ENCODE measurements at places on chromosomes 2 and 18.

- no peak for DNase-seq
Observed at GRCh38 chr18:23884681-23885375, 129.7 kb upstream of the TTC39C start.

GRCh38 chr2:17747684-17748452, 5.7 kb downstream of the SMC6 start:
- no peak for DNase-seq

DNA sequence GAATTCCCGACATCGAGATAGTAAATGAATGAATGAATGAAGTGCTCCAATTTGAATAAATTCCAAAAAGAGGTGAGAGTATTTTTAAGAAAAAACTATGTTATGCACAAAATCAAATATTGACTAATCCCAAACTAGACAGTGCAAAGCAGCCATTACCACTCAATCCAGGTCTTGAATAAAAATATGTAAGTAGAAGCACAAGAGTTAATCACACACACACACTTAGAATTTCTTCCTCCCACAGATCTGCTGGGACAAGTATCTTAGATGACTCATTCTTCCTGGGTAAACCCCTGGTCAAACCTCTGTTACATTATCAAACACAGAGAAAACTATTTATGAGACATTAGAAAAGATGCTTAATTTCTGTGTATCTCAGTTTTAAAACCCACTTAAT, 102.0 kb downstream of the PLA2R1 start:
- DNase-seq: no peak

GRCh38 chr2:69067866-69068265, 54.9 kb downstream of the ANTXR1 start:
- DNase-seq: no peak

- DNase-seq: no peak
Observed at GRCh38 chr18:79071037-79071436, 1.8 kb downstream of the ATP9B start.

DNA sequence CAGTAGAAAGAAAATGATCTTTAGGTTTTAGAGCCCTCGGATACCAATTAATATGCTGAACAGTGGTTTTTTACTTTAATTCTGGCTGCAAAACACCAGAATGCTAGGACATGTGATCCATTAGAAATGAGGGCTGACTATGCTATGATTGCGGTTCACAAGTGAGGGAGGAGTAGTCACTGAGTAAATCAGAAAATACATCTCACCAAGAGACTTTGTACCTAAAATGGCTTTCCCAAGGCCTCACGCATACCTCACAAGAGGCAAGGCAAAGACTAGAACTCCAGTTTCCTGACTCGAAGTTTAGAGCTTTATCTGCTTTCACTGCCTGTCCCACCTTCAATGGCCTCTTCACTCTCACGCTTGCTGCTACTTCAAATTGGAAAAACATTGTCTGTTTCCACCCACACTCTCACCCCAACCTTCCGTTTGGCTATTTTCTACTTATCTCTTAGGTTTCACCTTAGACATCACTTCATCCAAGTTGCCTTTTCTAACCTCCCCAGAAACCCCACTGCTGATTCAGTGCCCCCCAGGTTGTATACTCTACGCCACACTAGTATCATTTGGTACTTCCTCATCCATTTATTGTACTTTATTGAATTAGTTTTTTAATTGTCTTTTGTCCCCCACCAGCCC, 5.1 kb upstream of the MBD2 start:
- no peak for DNase-seq

DNA sequence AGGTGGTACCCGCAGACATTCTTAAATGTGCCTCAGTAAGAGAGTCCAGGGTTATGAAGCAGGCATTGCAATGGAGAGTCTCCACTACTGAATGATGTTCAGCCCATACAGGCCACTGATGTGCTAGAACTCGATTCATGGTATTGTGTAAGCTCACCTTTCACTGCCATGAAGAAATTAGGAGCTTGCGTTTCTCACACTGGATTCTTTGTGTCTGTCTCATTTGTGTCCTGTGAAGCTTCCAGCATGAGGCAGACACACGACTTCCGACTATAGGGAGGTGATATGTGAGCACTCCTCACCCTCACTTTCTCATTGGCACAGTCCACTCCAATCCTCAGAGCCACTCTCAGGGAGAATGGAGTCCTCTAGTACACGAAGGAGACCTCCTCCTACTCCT, 677.4 kb upstream of the RAB6C start:
- DNase-seq: no peak

DNA sequence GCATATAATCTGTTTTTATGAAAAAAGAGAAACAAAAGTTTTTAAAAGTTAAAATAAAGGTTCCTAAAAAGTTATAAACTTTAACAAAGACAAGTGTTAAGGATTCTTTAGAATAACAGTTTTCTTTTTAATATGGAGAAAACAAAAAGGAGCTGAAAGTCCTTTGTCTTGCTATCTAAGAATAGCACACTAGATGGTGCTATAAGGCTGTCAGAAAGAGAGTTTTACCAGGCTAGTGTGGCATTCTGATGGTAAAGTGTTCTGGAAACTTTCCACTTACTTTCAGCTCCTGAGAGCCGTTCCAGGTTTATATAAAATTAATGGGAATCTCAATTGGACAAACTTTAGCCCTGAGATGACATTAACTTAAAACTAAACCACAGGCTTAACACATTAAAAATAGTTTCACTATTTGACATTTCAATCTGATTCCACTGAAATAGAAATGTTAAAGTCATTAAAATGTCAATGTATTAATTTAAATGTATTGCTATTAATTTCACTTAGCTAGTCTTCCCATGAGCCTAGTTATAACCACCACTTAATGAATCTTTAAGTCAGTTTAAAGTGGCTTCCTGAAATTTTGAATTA, 3.7 kb downstream of the FBXO48 start:
- DNase-seq: no peak

DNA sequence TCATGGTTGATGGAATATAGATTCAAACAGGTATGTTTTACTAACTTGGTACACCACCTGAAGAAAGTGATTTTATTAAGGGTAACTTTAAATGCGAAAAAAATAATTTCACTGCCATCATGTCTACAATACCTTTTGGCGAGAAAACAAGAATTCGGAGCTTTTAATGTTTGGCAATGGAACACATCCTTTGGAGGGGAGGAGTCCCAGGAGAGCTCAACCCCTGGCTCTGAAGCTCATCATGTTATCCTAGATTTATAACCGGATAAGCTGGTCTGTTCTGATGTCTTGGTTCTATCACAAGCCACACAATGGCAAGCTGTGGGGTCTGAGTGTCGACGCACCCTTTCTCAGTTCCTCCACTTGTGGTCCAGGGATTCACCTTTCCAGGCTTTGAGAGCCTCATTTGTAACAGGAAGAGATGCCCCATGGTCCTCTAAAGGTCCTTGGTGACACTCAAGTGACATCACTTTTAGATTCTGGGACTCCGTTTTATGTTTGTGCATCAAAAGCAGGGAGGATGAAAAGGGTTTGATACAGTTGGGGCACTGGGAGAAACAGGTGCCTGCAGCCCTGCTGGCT, 172.7 kb downstream of the BCL2 start:
- DNase-seq: no peak

DNA sequence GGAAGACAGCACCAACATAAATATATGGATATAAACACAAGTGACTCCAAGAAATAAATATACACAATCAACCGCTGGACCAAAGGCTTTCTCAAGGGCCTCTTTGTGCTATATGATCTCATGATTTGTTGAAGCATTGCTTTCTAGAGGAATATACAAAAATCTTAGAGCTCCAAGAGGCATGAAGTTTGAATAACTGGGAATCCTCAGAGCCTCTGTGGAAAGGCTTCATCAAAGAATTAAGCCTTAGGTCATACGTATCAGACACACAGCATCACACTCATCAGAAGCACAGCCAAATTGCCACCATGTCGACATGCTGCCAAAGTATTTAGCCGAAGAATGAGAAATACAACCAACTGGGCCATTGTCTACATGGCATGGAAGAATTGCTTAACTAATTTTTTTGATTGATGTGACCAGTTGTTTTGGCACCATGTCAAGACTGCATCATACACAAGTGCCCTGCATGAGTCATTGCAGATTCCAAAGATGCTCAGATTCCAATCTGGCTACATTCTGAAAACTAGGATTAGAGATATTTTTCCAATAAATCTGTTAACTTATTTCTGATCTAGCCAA, 860.6 kb upstream of the ZEB2 start:
- DNase-seq: no peak

DNA sequence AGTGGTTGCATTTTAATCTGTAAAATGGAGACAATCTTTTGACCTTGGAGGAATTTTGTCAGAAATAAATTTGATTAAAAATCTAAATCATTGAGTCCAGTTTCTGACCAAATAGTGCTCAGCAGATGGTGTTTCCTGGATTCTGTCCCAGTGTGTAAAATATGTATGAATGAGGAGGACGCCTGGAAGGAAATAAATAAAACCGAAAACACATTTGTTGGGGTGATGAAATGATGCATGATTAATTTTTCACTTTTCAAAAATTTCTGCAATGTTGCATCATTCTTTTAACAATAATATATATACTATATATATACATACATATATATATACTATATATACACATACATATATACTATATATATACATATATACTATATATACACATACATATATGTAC, 261.1 kb upstream of the TRIB2 start:
- DNase-seq: no peak

DNA sequence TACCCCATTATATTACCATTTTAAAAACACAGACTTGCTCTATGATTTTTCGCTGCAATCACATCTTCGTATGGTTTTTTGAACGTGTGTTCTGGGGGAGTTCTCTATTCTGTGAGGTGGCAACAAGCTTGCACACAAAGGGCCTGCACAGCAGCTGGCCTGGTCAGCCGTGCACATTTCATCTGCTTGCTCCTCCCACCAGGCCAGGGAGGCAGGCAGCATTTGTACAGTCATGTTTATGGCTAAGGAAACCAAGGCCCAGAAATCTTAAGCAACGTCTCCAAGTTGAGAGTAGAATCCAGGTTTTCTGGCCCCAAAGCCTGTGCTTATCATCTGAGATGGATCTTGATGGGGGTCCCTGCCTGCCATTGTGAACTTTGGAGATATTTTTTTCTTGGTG, 106.4 kb upstream of the SMIM21 start:
- DNase-seq: no peak
